ENCODE measurements at places on chromosomes 16 and 17. TPM values are rescaled to one million over a fixed set of nuclear protein-coding genes. Genes with fewer than 3 reads are reported as not detected.
A peak's percentile ranks its signal among the peaks of the same experiment; 100 is the strongest.

The SKAP1 gene
- total RNA-seq = 0.49 TPM

The UMOD gene
- total RNA-seq = not detected

DNA sequence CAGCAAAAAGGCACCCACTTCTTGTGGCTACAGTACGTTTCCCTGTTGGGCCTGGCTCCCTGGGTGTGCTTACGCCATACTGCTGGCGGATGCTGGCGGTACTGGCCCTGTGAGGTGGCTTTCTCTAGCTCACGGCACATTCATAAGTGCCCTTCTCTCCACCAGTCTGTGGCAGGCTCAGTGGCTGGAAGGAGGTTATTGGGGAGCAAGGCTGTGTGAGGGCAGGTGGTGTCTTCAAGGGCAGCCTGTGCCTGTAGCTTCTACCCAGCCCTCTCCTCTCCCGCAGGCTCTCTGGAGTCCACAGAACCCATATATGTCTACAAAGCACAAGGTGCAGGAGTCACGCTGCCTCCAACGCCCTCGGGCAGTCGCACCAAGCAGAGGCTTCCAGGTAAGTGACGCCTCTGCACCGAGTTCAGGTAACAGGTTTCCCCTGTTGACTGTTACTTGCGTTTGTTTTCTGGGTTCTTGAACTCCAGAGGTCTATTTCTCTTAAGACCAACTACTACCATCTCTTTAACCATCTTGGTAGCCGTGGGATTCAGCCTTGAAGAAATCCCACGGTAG lies 20.6 kb downstream of the NTAN1 start:
- no peak for DNase-seq
- no peak overlapping the region for H3K27ac ChIP-seq
- no peaks in the 10 kb centered on the region for H3K4me1 ChIP-seq
- no peaks in the 10 kb centered on the region for H3K27me3 ChIP-seq

GRCh38 chr16:19135201-19135842 lies 21.6 kb downstream of the ITPRIPL2 start:
- no peaks in the 10 kb centered on the region for H3K27me3 ChIP-seq
- H3K27ac ChIP-seq = peak overlapping the region; percentile 35
- H3K36me3 ChIP-seq = no peaks in the 10 kb centered on the region

DNA sequence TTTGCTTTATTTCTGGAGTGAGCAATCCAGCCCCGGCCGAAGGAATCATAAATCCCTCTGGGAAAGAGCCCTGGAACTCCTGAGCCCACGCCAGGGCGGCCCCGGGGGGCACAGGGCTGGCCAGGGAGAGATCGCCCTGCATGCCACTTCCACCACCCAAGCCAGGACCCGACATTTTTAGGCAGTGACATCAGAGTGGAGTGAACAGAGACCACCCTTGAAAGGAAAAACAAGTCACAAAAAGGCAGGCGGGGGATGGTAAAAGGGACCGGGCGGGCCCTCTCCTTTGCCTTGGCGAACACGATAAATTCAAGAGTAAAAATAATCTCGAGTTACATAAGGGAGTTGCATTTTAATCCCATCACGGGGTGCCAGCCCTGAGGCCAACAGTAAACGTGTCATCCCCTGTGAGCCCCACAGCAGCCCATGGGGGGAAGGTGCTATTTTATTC lies 284.1 kb downstream of the C16orf95 start:
- no peaks in the 10 kb centered on the region for H3K27me3 ChIP-seq
- H3K4me3 ChIP-seq = no peak overlapping the region
- DNase-seq = no peak
- no peaks in the 10 kb centered on the region for H3K36me3 ChIP-seq
- H3K27ac ChIP-seq = no peak overlapping the region

The PAM16 gene
- 43.3 TPM for total RNA-seq

- no peak overlapping the region for H3K27ac ChIP-seq
- DNase-seq = no peak
- H3K4me3 ChIP-seq = no peak overlapping the region
- no peaks in the 10 kb centered on the region for H3K36me3 ChIP-seq
Measured at GRCh38 chr16:54647216-54647615, 283.4 kb upstream of the IRX5 start.

GRCh38 chr16:65667011-65667578 lies 545.2 kb upstream of the CDH11 start:
- H3K27ac ChIP-seq = peak overlapping the region; percentile 31
- H3K4me3 ChIP-seq = no peak overlapping the region
- no peaks in the 10 kb centered on the region for H3K36me3 ChIP-seq
- no peak for DNase-seq
- peaks cover 5% of the 10 kb centered on the region for H3K4me1 ChIP-seq

DNA sequence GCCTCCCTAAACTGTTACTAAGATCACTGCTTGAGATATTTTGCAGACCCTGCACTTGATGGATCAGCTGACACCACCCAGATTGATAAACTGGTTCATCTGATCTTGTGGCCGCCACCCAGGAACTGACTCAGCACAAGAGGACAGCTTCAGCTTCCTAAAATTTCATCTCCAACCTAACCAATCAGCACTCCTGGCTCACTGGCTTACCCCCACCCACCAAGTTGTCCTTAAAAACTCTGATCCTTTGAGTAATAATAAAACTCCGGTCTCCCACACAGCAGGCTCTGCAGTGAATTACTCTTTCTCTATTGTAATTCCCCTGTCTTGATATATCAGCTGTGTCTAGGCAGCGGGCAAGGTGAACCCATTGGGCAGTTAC lies 174.8 kb downstream of the UTP18 start:
- no peak for DNase-seq
- no peak overlapping the region for H3K4me3 ChIP-seq
- H3K36me3 ChIP-seq = peaks cover 3% of the 10 kb centered on the region
- H3K27me3 ChIP-seq = no peaks in the 10 kb centered on the region
- H3K27ac ChIP-seq = no peak overlapping the region

DNA sequence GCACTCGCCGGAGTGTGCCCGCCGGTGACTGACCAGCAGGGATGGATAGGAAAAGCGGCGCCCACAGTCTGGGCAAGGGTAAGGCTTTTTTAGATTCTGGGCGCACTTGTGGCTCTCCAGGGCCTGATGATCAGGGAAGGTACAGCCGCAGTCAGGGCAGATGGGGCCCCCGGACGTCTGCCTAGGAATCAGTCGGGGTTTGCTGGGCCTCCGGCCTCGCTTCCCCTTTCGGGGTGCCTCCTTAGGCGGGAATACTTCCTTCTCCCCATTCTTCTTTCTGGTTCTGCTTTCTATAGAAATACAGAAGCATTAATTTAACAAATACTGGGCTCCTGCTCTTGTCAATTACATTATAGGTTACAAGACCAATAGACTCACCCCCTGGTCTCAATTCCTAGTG lies 5.0 kb downstream of the ZNF689 start:
- H3K27me3 ChIP-seq = no peaks in the 10 kb centered on the region
- H3K27ac ChIP-seq = no peak overlapping the region
- H3K4me1 ChIP-seq = peaks cover 6% of the 10 kb centered on the region
- no peak for DNase-seq

DNA sequence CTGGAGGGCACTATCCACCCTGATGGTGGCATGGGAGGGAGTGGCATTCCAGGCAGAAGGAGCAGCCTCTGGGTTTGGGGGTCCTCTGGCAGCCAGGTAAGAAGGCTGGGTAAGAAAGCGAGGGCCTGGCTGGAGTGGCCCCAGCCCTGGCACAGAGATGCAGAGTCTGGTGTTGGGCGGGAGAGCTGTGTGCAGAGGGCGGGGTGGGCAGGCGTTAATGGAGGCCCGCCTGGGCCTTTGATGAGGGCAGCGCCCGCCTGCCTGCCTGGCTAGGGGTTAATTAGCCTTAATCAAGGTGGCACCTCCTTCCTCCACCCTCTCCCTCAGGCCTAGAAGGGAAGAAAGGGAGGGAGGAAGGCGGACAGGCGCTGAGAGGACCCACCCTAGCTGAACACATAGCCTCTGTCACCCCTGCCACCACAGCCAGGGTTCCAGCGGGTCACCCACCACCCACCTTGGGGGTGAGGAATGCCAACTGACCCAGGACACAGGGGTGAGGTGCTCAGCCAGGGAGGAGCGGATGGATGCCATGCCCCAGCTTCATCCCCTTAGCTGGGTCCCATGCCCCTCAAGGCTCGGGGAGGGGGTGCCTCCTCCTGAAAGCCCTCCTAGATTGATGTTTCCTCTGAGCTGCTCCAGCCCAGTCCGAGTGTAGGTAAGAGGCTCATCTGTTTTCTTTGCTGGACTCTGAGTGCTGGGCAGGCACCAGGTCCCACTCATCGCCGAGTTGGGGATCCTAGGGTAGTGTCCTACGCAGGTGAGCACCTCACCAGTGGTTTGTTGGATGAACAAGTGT lies 13.4 kb upstream of the FAM83G start:
- no peak for DNase-seq
- H3K27me3 ChIP-seq = peaks cover 3% of the 10 kb centered on the region
- no peak overlapping the region for H3K27ac ChIP-seq
- no peak overlapping the region for H3K4me3 ChIP-seq
- H3K4me1 ChIP-seq = peaks cover 4% of the 10 kb centered on the region
- no peaks in the 10 kb centered on the region for H3K36me3 ChIP-seq

- no peak for DNase-seq
- peaks cover 13% of the 10 kb centered on the region for H3K36me3 ChIP-seq
- no peaks in the 10 kb centered on the region for H3K27me3 ChIP-seq
- H3K27ac ChIP-seq = peak overlapping the region; percentile 21
Measured at GRCh38 chr16:28183484-28183883, 28.3 kb downstream of the XPO6 start.

The CYBC1 gene
- total RNA-seq = 111 TPM

- H3K36me3 ChIP-seq = no peaks in the 10 kb centered on the region
- H3K4me3 ChIP-seq = no peak overlapping the region
- H3K4me1 ChIP-seq = peaks cover 38% of the 10 kb centered on the region
- peak overlapping the region; percentile 73 for H3K27ac ChIP-seq
- no peaks in the 10 kb centered on the region for H3K27me3 ChIP-seq
- no peak for DNase-seq
Measured at GRCh38 chr17:20184977-20185619, 175.9 kb downstream of the SPECC1 start.

- peaks cover 29% of the 10 kb centered on the region for H3K36me3 ChIP-seq
- H3K4me3 ChIP-seq = no peak overlapping the region
- no peaks in the 10 kb centered on the region for H3K27me3 ChIP-seq
- no peaks in the 10 kb centered on the region for H3K4me1 ChIP-seq
- no peak overlapping the region for H3K27ac ChIP-seq
Measured at GRCh38 chr16:84780544-84781376, 39.0 kb upstream of the CRISPLD2 start.

GRCh38 chr17:60959696-60960095 lies 282.0 kb downstream of the BCAS3 start:
- H3K27ac ChIP-seq = peak overlapping the region; percentile 40
- no peak overlapping the region for H3K4me3 ChIP-seq
- DNase-seq = no peak
- no peaks in the 10 kb centered on the region for H3K27me3 ChIP-seq
- peaks cover 9% of the 10 kb centered on the region for H3K4me1 ChIP-seq

DNA sequence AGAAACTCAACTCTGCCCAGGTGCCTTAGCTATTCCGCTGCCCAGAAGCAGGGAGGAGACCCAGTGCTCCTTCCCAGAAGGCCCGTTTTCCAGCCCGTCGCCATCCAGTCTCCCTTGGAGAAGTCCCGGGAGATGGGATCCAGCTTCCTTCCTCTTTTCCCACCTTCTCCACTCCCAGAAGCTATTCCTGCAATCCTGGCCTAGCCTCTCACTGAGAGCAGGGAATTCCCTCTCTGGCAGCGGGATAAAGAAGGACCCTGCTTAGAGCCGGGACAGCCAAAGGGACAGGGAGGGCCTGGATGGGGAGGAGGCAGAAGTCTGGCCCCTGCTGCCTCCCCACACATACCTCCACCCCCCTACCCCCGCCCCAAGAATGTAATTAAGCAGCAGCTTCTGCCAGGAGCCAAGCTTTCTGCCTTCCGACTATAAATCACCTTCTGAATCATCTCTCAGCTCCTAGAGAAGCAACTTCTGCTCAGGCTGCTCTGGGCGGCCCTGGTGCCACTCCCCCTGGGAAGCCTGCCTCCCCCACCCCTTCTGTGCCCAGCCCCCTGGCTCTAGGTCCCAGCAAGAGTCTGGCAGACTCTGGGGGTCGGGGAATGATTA lies 6.4 kb downstream of the WNT3 start:
- H3K36me3 ChIP-seq = no peaks in the 10 kb centered on the region
- DNase-seq = no peak
- peaks cover 42% of the 10 kb centered on the region for H3K27me3 ChIP-seq
- H3K4me1 ChIP-seq = no peaks in the 10 kb centered on the region
- no peak overlapping the region for H3K27ac ChIP-seq
- no peak overlapping the region for H3K4me3 ChIP-seq

The CD300E gene
- total RNA-seq = not detected
